ENCODE measurements at places on chromosomes 1 and 21.

DNA sequence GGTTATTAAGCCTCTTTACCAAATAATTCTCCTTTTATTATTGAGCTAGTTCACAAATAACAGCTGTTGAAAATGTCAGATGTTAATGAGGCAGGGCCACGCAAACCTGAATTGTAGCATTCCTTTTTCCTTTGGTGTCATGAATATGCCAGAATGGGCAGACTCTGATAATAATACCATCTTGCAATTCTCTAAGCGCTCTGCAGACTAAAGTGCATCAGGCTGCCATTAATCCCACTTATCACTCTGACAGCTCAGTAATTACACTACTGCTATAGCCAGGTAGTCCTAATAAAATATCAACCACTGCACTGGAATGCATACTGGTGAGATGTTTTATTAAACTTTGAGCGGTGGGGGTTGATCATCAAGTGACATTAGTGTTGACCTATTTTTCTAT, 177.7 kb downstream of the DPYD start:
- no peak for DNase-seq

GRCh38 chr1:30743584-30744059, 14.0 kb downstream of the LAPTM5 start:
- no peak for DNase-seq

DNA sequence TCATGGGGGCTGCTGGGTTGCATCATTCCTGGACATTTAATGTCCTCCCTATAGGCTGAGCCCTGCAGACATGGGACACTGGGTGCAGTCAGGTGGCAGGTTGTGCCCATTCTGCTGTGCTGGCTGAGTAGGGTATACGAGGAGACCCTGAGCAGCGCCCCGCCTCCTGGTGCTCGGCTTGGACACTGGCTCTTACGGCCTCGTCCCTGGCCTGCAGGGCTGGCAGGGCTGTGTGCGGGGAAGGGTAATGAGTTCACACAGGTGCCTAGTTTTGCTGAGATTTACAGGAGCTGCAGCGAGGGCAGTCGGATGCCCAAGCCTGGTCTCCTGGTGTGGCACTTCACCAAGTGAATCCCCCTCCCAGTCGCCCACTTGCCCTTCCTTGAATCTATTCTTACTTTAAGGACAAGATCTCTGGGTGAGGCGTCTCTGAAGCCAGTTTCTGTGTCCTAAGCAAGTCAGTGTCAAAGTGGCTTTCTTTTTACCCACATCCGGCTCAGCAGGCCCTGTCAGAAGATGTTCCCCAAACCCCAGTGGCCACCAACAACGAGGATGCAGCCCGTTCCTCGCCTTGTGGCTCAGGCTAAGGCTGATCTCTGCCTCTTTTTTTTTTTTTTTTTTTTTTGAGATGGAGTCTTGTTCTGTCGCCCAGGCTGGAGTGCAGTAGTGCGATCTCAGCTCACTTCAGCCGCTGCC, 73.2 kb downstream of the MAN1C1 start:
- no peak for DNase-seq

DNA sequence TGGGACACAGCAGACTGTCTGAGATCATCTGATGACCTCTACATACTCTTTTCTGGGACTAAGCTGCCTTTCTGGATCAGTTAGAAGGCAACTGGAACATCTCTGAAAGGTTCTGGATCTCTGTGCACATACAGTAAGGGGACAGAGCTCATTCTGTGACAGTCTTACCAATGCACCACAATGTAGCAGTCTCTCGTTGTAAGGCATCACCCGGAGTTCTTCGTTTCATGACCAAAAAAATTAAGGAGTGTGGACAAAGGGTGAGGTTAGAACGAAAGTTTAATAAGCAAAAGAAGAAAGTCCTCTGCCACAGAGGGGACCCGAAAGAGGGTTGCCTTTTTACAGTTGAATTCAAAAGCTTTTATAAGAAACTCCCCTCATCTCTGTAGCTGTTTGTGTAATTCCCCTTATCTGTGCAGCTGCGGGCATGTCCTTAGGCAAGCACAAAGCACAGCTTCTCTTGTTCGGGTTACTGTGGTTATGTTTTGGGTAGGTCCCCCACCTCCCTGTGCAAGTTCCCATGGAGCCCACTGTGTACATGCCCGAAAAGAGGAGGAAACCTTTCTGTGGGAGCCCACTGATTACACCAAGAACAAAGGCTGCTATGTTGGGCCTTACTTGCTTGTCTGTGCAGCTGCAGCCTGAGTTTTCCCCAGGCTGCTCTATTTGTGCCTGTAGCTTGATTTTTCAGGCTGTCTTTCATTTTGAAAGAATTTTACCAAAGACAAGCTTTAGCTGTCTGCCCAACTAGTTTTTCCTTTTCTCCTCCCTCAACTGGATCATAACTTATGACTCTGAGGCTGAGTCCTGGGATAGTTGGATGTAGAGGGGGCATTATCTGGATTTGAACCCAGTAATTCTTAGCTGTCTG, 53.1 kb upstream of the CACNA1E start:
- no peak for DNase-seq

GRCh38 chr1:155304558-155305063, 3.4 kb upstream of the PKLR start:
- DNase-seq, result no peak

DNA sequence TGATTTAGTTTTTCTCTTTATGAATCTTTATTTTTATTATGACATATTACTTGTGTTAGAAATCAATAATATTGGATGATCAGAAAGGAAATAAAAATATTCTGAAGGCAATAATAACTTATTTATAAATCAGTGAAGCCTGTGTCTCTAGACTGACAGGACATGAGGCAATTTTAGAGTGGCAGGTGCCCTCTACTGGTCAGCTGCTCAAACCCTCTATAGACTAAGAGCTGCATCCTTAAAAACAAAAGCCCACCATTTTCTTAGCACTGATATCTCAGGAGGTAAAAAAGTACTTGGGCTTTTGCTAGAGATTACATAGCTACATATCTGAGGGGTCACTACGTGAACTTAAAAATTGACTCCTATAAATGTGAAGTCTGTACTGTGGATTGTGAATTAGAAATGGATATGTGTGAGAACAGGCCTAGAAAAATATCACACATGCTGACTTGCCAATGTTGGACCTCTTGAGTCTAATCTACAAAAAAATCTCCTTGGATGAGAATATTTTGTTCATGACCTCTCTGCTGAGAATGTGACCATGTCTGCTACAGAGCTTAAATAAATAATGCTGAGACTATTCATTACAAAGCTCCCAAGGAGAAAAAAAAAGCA, 597.9 kb upstream of the ADAMTS5 start:
- DNase-seq, result no peak

GRCh38 chr21:45407629-45408247, 2.8 kb downstream of the COL18A1 start:
- DNase-seq, result no peak

DNA sequence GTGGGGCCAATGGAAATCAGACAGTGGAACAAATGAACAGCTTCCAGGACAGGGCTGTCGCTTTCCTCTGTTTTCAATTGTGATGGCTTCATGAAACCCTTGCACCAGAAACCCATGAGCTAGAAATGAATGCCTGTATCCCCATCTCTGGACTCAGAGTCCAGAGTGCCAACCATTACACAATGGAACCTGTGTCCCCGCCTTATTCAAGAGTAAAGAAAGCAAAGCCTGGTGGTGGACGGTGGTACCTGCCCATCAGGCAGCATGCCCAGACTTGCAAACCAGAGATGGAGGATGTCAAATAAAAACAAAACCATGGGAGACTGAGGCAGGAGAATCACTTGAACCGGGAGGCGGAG, 4.4 kb upstream of the CAPN2 start:
- peak; percentile 38 for DNase-seq

DNA sequence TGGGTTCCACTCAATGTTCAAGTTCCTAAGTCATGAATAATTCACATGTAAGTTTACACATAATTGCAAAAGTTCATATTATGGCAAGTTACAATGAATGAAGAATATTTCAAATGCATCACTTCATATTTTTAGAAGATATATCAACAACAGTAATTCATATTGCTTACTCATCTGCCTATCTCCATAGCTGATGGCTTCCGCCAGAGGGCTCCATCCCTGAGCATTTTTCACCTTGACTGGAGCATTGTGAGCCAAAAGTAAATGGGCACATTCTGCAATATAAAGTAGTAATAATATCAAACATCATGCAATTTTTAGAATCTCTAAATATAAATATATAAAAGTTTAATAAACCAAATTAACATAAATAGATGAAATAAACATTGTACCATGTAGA, 29.8 kb downstream of the ANKRD13C start:
- DNase-seq, result no peak

DNA sequence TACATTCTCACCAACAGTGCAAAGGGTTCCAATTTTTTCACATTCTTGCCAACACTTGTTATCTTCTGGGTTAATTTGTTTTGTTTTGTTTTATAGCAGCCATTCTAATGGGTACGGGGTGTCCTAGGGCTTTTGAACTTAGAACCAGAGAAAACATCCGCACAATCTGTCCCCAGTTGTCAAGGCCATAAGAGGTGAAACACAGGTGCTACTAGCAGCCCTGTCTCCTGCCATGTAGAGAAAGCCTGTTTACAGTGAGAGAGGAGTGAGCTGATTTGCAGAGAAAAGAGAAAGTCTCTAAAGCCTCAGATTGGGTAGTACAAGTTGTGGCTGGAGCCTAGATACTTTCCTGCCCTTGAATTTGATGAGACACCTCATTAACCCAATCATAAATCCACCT, 46.4 kb upstream of the BMP8B start:
- DNase-seq, result no peak

- DNase-seq, result no peak
Measured at GRCh38 chr1:106608841-106609240, 447.6 kb upstream of the PRMT6 start.

DNA sequence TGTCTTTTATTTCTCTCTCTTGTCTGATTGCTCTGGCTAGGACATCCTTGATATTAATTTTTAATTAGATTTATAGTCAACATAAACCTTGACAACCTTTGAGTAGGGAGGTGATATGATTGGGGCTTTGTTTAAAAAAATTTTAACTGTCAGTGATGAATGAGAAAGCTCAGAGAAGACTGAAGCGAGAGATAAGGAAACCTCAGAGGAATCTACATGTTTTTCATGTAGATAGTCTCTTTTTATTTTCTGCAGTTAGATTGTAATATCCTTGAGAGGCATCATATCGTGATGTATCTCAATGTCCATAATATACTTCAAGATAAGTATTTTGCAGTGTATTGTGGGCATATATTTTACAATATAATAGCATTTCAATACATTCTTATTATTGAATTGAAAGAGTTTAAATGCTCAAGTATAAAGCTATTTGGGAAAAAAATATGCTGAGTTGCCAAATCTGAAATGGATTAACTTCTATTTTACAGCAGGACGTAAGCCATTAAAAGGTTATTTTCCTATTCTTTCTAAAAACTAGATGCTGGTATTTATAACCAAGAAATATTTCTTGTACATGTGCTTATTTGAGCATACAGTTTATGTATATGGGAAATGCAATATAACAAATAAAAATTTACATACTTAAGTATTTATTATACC, 802.4 kb upstream of the ADGRL4 start:
- no peak for DNase-seq

GRCh38 chr21:35543746-35544145, 494.6 kb upstream of the RUNX1 start:
- no peak for DNase-seq

DNA sequence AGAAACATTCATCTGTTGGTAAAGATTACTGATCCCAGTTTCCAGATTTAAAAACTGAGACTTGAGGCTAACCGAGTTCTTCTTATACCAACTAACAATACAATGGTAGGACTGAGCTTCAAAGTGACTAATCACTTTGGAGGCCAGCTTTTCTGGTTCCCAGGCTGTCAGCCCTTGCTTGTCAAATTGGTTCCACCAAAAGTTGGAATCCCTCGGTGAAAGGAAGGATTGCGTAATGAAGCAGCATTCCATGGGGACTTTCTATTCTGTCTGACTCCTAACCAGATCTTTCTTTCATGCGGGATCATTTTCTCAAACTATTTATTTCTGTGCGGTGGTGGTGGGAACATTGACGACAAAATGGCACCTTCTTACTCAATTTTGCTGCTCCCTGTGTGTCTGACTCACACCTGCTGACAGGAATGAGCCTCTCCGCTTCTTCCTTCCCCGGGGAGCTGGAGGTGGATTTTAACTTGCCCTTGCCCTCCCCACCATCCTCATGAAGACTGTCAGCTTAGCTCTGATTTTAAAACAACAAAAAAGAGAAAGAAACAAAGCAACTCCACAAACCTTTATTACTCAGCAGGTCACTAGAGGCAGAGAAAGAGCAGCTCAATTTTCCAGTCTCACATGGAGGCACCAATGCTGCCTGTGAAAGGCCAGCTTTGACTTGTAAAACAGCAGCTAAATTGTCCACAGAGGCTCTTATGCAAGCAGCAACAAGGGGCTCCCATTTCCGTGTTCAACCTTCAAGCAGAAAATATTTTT, 32.9 kb upstream of the RASAL2 start:
- no peak for DNase-seq

- no peak for DNase-seq
Measured at GRCh38 chr1:226644541-226645176, 94.4 kb downstream of the ITPKB start.

DNA sequence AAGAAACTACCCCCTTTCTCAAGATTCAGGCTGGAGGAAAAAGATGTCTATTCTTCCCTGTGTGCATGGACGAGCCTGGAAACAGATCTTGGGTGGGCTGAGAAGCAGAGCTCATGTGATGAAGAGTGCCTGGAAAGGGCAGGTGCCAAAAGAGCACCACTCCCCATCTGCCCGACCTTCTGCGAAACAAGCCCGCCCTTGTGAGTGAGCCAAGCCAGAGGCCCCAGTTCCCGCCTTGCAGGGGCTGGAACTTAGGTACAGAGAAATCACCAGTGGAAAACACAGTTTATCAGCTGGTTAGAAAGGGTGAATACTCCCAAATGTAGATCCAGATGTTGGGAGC, 26.7 kb upstream of the A3GALT2 start:
- DNase-seq, result no peak

DNA sequence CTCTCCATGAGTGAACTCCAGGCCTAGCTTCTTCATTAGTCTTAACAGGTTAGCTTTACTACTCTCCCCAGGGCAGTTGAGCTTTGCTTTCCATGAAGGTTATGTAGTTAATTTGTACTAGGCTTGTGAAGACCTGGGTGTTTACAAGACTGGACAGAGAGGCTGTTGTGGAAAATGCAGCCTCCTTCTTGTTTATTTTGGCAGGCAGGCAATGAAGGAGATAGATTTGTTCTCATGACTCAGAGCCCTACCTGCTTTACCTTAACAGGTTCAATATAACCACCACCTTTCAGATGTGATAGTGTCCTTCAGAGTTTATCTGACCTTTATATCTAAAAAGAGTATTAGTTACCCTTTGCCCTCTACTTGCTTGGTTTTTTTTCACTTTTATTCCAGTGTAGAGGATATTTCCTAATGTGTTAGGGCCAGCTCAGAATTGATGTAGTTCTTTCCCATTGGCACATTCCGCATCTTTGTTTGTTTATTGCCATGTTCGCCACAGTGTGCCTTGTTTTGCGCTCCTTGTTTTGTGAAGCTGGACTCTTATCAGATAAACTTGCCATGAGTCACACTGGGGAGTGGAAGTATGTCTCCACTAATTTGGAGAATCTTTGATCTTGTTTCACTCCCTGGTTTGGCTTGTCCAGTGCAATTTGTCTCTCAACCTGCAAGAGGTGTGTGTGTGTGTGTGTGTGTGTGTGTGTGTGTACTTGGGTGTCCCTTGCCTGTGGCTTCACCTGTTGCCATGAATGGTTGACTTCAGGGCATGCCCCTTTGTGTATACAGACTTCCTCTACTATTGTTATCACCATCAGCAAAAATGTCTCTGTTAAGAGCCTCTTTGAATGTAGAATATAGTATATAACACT, 87.4 kb upstream of the MACF1 start:
- no peak for DNase-seq

- DNase-seq, result no peak
Measured at GRCh38 chr1:171792656-171793369, 11.4 kb downstream of the METTL13 start.

GRCh38 chr1:229124520-229125124, 146.3 kb upstream of the RAB4A start:
- DNase-seq, result no peak

- DNase-seq, result no peak
Measured at GRCh38 chr1:212162635-212163034, 122.6 kb upstream of the PPP2R5A start.
